Type B pancreatic cell (in vitro differentiated cells): ENCODE measurements at places on chromosomes 16 and 17.

DNA sequence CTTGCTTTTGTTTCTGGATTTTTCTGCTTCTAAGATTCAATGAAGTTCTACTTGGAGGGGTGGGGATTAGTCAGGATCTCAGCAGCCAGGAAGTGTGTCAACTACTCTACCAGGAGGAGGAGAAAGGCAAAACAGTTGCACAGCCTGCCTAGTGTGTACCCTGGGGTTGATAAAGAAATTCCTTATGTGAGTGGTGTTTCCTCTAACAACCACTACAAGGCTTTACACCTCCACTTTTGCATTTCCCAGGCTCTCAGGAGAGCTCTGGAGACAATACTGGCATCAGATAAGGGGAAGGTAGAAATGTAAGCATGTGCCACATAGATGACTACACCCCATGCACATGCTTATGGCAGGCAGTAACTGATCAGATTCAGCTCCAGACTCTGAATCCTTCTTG lies 174.6 kb downstream of the TOX3 start:
- no peak for DNase-seq

- DNase-seq, result no peak
Observed at GRCh38 chr17:14630621-14631020, 329.7 kb downstream of the HS3ST3B1 start.

- no peak for DNase-seq
Observed at GRCh38 chr17:17060001-17060922, 18.0 kb downstream of the MPRIP start.

GRCh38 chr17:50920891-50921586 lies 54.9 kb upstream of the TOB1 start:
- no peak for DNase-seq

- DNase-seq, result no peak
Observed at GRCh38 chr16:4637501-4638166, 13.0 kb downstream of the MGRN1 start.

- DNase-seq, result no peak
Observed at GRCh38 chr17:38354466-38354865, 2.8 kb downstream of the SOCS7 start.

DNA sequence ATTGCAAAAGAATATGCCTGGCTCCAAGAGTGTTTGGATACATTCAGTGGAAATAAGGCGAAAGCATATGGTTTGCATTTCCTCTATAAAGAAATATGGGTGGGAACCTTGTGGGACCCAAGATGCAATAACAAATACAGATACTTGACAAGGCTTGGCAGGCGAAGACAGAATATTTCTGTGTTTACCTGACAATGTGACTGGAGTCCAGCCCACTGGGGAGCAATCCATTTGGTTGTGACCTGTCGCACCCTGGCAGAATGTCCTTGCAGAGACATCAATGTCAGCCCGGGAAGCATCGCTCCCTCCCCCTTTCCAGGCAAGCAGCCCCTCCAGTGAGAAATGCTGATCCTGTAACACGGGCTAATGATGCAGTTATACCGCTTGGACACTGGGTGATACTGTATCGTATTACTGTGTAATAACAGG lies 296.6 kb downstream of the MAF start:
- DNase-seq, result no peak

GRCh38 chr17:77622647-77623046 lies 335.9 kb upstream of the TNRC6C start:
- no peak for DNase-seq

GRCh38 chr17:49963626-49964302 lies 5.2 kb upstream of the DLX4 start:
- no peak for DNase-seq

DNA sequence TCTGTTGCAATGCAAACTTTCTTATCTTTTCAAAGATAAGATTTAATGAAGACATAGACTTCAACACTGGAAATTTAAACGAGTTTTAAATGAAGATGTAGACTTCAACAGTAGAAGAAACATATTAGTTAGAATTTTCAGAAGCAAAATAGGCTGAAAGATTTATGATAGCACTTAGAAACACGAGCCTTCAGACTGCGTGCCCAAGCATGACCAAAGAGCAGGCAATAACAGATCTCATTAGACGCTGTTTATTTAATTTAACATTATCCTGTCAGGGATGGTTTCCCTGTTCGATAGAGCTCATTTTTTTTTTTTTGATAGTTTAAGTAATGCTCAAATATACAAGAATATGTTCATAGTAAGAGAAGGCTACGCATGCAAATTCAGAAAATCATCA lies 604.7 kb upstream of the SOX9 start:
- no peak for DNase-seq

DNA sequence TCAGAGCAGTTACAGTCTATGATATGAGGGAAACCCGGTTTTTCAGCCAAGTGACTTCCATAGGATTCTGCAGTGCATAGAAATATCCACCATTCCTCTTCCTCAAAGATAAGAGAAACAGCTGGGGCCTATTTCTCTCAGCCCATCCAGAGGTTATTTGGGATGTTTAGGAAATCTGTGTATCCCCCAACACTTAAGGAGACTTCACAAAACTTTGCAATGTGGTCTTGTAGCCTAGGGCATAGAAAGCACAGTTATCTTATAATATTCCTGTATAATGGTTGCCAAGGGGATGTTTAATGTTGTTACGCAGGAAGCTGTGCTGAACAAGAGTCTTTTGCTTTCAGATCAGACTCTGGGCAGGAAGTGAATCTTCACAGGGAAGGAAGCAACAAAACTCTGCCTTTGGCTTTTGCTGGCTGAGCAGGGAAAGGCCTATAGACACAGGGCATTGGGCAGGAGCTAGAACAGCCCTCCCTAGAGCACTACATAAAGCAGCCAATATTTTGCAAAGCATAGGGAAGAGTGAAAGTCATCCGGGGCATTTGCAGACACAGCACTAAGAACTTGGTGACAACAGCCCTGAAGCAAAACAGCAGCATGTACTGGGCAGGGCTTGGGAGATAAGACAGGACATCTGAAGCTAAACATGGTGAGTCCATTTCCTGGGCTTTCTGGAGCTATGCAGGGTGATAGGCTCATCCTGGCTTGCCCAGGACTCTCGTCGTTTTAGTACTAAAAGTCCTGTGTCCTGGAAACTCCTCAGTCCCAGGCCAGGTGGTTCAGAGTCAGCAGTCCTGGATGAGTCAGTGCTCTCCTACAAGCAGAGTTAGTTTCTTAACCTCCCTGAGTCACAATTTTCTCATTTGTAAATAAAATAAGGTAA lies 18.7 kb upstream of the BEAN1 start:
- DNase-seq, result no peak

GRCh38 chr16:85075236-85075924 lies 36.9 kb downstream of the CIBAR2 start:
- no peak for DNase-seq

DNA sequence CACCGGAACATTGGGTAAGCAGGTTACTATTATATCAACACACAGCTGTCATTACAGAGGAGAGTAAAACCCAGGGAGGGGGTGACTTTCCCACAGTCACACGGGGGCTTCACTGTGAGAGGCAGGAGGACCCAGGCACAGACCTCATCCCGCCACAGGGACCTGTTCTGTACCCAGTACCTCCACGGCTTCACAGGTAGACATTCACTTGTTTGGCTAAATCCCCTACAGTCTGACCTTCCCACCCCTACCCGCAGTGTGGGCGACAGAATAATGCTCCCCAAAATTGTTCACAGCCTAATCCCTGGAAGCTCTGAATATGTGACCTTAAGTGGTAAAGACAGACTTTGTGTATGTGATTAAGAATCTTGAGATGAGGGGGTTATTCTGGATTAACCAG lies 16.5 kb downstream of the LITAF start:
- no peak for DNase-seq

DNA sequence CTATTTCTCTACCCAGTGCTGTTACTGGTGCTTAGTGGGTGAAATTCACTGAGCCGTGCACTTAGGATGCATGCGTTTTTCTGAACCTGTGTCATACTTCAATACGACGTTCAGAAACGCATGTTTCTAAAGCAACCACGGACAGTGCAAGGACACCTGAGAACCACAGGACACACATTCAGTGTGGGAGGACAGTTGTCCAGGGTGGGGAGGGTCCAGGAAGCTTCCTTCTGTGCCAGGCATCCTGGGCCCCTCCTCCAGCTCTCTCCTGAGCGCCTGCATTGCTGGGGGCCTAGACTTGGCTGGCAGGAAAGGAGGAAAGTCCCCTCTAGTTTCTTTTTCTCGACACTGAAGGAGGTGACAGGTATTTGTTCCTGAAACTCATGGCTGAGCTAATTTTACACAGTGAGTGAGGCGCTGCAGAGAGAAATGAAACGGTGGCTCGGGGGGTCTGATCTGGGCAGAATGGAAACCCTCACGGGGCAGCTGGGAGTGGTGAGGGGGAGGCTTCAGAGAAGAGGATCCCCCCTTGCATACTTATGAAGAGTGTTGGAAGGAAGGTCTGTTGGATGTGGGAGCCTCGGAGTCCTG lies 89.9 kb downstream of the IRF8 start:
- no peak for DNase-seq

DNA sequence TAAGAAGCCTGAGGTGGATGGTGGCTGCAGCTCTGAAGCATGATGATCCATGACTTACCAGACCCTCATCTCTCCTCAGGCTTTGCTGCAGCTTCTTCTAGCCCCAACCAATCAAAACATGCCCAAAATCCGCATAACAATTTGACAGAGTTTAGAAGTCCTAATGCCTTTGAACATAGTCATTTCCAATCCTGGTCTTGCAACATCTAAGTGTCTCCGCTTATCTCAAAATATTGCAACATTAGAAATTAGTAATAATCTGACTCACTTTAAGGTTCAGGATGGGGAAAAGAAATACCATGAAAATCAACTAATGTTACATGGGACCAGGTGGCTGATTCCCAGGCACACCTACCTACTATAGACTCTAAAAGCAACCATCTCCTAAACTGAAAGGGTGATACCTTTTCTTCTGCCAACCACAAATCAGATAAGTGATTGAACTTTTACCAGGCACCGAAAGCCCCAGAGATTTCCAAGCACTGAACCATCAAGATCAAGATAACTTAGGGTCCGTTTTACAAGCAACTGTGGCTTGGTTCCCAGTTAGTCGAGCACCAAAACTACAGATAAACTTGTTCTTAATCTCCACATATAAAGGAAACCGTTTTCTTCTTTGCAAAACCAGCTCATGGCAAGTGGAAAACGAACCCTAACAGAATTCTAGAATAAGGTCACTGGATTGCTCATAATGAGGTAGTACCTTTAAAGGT lies 14.0 kb downstream of the ERN1 start:
- no peak for DNase-seq

DNA sequence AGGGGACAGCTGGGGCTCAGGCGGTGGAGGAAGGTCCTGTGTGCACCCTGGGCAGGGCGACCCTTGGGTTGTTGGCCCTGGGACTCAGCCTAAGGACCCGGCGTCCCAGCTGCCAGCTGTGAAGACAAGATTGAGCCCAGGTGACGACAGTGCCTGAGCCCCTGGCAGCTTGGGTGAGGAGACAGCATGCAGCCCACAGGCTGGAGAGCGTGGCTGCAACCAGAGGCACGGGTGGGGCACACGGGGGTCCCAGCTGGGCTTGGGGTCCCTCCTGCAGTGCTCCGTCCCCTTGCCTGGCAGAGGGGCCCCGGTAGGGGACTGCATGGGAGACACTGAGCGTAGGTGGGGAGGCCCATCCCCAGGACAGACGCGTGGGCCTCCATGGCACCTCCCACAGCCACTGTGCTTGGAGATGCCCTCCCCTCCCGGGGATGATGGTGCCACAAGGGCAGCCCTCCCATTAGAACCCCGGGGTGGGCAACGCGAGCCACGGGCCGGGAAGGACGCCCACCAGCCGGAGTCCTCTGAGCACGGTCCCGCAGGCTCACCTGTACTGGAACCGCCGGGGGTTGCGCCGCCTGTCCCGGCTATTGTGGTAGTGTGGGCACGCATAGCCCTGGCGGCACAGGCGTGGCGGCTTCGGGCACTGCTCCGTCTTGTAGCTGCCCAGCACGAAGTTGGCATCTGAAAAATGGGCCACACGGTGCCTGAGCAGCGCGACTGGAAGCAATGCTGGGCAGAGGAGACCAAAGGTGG lies 15.5 kb downstream of the UNKL start:
- no peak for DNase-seq

- DNase-seq, result no peak
Observed at GRCh38 chr16:56747486-56748045, 17.6 kb downstream of the NUP93 start.

GRCh38 chr16:53078765-53079485 lies 24.1 kb downstream of the CHD9 start:
- no peak for DNase-seq

- no peak for DNase-seq
Observed at GRCh38 chr16:86244936-86245335, 265.4 kb upstream of the FOXF1 start.

- no peak for DNase-seq
Observed at GRCh38 chr17:7444682-7445618, at the start of gene CHRNB1. Gene CHRNB1 (plus strand): TSS chr17:7445061. CDS start chr17:7445128, 67 bp downstream.

GRCh38 chr17:60817192-60817591 lies 139.5 kb downstream of the BCAS3 start:
- no peak for DNase-seq

DNA sequence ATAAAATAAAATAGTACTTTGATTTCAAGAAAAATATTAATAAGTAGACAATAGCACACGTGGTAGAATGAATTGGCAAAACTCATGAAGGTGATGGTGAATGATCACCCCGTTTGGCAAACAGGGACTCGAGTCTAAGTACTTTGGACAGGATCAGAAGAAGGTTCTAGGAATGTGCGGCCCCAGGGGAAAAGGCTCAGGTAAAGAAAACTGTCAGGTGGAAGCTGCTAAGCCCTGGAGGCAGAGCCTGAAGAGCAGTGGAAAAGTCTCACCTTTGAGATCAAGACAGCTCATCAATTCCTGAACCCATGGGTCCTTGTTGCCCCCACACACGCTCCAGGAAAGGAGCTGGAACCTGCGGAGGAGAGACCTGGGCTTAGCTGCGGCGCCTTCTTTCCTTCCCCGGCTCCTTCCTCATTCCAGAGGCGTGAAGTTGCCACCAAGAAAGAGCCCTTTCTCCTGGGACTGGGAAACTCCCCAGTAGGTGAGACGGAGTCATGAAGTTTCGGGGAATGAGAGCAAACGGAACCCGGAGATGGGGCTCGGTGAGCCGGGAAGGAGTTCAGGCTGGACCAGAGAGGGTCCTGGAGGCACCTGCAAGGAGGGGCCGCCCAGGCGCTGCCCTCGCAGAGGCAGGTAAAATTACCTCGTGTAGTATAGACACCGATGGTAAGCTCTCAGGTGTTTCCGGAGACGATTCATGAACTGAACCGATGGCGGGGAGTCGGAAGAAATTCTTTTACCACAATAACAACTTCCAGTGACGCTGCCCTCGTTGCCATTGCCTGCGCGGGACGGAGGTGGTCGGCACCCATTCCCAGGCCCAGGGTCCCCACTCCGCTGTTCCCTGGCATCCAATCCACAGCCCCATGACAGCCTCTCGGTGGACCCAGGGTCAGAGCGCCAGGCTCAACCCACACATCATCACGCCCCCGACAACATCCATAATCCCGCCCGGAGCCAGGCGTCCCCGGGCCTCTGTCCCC lies 1.2 kb upstream of the ZMYND15 start:
- no peak for DNase-seq
